Suppressor macrophage (primary cell): ENCODE measurements at places on chromosomes 12 and 14.

DNA sequence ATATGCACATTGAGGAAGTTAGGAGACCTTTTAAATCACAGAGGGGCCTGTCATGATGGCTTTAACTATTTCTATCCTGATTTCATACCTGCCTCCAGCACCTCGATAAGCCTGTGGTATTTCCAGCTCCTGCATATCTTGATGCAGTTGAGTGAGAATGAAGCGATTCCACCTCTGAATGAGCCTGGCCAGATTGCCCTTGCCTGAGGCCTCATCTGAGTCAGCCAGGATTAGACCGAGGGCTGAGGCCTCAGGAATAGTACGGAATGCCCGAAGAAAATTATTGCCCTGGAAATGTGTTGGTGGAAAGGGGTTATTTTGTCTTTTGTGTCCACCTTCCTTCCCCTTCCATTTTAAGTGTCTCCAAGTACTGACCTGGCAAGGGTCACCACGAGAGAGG, 8.4 kb upstream of the CNPY2 start:
- DNase-seq = no peak

GRCh38 chr14:34682787-34683321, 31.5 kb downstream of the CFL2 start:
- DNase-seq = peak; percentile 37

- no peak for DNase-seq
These were observed 88.4 kb downstream of the POLR3B start for GRCh38 chr12:106445959-106446358.

DNA sequence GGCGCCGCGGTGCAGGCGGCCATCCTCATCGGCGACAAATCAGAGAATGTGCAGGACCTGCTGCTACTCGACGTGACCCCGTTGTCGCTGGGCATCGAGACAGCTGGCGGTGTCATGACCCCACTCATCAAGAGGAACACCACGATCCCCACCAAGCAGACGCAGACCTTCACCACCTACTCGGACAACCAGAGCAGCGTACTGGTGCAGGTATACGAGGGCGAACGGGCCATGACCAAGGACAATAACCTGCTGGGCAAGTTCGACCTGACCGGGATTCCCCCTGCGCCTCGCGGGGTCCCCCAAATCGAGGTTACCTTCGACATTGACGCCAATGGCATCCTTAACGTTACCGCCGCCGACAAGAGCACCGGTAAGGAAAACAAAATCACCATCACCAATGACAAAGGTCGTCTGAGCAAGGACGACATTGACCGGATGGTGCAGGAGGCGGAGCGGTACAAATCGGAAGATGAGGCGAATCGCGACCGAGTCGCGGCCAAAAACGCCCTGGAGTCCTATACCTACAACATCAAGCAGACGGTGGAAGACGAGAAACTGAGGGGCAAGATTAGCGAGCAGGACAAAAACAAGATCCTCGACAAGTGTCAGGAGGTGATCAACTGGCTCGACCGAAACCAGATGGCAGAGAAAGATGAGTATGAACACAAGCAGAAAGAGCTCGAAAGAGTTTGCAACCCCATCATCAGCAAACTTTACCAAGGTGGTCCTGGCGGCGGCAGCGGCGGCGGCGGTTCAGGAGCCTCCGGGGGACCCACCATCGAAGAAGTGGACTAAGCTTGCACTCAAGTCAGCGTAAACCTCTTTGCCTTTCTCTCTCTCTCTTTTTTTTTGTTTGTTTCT, 1.7 kb downstream of the HSPA2 start:
- DNase-seq = no peak

- DNase-seq = no peak
These were observed 438.4 kb upstream of the DCN start for GRCh38 chr12:91620992-91621391.

GRCh38 chr12:124428136-124428791, 133.4 kb downstream of the RFLNA start:
- no peak for DNase-seq
